ENCODE measurements at places on chromosomes 16 and 17.

DNA sequence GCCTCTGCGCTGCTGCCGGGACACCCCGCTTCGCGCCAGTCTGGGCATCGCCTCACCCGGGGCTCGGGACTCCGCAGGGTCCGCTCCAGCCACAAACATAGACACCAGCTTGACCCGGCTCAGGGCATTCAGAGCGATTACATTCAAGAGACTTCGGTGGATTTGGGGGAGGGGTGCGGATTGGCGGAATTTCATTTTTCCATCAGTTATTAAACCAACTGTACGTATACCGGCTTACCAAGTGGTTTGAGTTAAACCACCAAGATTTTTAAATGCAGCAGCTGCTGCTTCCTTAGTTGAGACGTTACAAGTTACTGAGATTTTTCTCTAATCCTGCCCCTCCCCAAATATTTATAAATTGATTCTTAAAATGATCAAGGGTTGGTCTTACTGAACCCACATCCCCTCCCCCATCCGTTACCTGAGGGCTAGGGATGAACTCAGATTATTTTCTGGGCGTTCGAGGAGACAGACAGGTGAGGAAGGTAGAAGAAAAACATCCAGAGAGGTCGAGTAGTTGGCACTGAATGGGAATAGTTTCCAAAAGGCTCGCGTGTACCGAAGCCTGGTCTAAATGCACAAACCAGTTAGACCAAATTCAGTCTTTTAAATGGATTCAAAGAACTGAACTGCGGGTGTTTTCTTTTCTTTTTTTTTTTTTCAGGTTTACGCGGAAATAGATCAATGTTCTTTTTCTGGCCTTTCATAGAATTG, 1.5 kb downstream of the CRHR1 start:
- DNase-seq, result no peak

DNA sequence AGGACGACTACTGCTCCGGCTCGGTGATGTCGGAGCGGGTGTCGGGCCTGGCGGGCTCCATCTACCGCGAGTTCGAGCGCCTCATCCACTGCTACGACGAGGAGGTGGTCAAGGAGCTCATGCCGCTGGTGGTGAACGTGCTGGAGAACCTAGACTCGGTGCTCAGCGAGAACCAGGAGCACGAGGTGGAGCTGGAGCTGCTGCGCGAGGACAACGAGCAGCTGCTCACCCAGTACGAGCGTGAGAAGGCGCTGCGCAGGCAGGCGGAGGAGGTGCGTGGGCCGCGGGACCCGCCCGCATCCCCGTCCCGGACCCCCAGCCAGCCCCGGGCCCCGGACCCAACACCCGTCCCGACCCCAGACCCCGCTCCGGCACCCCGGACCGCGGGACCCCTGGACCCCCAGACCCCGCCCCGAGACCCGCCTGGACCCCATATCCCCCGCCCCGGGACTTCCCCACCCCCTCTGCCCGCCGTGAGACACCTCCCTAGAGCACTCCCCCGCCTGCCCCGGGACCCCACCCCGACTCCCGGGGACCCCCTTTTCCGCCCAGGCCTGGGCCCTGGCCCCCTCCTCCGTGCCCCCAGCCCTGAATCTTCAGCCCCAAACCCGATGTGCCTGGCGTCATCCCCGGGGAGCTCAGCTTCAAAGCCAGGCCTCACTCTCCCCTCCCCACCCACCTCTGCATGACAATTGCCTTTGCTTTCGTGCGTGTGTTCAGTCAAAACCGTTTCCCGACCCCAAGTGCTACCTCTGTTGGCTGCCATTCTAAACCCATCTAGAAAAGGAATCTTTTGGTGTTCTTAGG, 594 bp downstream of the MAPK8IP3 start:
- DNase-seq, result no peak

- DNase-seq, result no peak
Observed at GRCh38 chr17:80119271-80119791, 17.9 kb downstream of the GAA start.

DNA sequence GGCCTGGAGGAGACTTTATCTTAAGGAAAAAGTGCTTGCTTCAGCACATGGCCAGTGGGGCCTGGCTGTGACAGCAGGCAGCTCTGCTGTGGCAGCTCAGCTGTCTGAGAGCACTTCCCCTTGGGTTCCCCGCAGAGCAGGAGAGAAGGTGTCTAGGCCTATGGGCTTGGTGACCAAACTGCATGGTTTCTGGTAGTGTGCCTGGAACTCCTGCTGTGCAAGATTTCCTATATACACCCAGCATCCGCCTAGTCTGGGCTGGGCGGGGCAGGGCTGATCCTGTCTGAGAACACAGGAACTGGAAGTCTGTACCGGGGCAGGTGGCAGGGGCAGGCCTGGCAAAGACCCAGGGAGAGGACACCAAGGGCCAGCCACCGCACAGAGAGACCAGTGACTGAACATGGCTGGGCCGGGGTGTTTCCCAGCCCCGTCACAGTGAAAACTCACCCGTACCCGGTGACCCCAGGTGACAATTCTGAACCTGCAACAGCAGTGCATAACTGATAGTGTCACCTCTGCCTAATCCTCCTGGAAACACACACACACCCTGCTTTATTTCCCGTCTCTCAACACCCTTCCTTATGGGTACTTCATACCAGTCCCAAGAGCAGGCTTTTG, 39.3 kb downstream of the CHD9 start:
- DNase-seq, result no peak

- no peak for DNase-seq
Observed at GRCh38 chr17:7867881-7868329, 10.1 kb downstream of the CYB5D1 start.

DNA sequence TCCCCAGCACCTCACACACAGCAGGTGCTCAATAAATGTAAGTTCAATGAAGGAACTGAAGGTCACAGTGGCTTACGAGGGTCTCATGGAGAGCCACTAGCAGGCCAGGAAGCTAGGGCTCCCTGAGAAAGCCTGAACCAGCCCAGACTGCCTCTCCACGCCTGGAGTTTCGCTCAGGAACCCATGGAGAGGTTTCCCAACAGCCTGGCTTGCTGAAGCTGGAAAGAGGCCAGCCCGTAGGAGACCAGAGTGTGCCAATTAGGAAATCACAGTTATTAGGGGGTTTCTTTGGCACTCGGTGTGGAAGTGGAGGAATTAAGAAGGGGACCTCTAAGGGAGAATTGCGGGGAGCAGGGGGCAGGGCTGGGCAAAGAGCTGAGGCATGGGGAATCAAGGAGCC, 36.3 kb upstream of the CACNG1 start:
- no peak for DNase-seq

GRCh38 chr16:78405833-78406232, 306.4 kb downstream of the WWOX start:
- no peak for DNase-seq

DNA sequence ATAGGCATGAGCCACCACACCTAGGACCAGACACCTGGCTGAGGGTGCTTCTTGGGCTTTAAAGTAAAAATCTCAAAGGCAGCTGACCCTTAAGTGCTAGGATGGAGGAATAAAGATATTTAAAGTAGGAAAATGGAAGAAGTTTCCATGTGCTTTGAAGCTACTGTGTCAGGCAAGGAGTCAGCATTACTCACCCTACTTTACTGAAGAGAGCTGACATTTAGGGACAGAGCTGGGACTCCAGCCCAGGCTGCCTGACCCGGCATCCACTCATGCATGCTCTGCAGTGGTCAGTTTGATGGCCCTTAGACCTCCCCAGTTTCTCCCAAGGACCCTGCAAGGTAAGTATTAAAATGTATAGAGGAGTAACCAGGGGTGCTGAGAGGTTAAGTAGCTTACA, 124.7 kb upstream of the PLCG2 start:
- no peak for DNase-seq

DNA sequence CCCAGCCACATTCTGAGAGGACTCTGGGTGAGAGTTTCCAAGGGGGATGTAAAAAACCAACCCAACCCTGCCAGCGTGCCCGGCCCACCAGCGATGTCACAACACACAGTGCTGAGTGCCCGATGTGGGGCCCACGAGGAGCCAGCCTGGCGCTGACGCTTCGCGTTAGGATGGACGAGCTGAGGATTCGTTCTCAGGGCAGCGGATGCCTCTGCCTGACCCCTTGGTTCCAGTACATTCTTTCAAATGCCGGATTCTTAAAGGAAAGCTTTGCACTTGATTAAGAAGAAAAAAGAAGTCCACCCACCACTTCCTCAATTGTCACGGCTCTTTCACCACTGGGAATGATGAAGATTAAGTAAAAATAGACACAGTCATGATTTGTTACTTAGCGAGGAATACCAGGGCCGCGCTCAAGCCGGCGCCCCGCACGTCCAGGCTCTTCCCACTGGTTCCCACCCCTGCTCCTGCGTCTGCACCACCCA, 79.4 kb downstream of the IRF8 start:
- no peak for DNase-seq

DNA sequence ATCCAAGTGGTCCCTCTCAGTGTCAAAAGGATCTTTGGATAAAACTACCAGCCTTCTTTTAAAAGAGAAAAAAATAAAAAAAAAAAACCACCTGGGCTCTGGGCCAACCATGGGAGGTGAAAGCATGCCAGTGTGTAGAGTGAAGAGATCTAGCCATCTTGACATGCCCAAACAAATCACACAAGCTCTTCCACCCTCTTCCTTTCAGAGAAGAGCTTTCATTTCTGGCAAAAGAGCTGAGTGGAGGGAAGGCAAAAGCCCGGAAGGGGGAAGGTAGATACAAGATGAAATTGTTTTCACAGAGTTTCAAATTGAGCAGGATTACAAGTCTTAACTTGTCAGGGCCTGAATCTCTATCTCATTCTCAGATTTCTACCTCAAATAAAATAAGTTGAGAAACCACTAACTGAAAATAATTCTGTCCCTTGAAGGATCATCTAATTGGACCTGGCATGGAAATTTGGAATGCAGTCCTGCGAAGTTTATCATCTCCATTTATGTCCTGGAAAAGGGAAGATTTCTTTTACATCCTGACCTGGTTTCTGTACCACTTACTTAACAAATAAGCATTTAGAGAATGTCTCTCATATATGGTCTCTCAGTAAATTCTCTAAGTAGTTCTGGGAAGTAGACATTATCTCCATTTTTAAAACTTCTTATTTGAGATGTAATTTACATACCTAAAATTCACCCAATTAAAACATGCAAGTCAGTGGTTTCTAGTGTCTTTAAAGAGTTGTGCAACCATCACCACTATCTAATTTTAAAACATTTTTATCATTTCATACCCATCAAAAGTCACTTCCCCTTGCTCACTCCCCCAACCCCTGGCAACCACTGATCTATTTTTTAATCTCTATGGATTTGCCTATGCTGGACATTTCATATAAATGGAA, 93.7 kb downstream of the TANGO6 start:
- no peak for DNase-seq

GRCh38 chr16:53982631-53983042, 278.7 kb downstream of the FTO start:
- no peak for DNase-seq

DNA sequence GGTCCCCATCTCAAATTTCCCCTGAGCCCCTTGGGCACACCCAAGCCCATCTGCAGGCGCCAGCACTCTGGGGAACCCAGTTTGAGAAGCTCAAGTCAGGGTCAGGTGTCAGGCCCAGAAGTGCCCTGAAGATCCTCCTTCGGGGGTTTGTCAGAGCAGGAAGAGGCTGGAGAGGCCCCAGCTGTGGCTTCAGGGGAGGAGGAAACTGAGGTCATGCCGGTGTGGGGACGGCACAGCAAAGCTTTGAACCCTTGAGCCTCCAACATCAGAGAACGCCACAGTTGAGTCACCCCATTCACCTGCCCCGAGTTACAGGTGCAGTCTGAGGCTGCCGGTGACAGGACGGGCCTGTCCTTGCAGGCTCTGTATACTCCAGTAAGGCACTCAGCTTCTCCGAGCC, 140.2 kb upstream of the CIBAR2 start:
- no peak for DNase-seq

DNA sequence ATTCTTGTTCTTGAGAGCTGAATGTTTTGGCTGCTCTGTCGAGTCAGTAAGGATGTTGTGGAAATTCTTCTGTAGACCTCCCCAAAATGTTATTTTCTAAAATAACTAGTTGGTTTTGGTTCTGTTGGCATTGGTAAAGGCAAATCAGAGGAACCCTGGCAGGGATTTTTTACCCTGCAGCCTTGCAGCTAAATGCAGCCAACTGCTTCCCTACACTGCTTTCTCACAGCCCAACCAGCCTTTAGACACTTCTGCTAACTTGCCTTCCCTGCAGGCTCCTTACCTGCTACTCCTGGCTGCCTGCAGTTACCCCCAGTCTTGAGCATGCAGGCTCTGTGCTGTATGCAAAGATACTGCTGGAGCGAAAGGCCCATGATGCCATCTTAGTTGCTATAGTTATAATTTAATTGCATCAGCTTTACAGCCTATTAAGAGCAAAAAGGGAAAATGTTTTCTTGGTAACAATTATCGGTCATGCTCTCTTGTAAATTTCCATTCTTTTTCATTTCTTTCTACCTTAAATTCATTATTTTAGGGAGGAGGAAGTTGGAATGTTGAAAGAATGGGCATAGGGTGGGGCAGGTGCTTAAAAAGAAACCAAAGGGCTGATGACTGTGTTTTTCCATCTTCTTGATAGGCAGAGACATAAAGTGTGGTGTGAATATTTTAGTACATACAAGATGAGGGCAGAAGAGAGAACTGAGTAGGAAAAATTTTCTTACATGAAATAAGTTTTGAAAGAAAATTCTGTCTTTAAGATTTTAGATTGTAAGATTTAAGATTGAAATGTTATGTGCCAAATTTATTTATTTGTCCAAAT, 20.0 kb downstream of the NUP93 start:
- DNase-seq, result no peak

GRCh38 chr16:75038036-75038858, 39.4 kb downstream of the ZNRF1 start:
- DNase-seq, result no peak

DNA sequence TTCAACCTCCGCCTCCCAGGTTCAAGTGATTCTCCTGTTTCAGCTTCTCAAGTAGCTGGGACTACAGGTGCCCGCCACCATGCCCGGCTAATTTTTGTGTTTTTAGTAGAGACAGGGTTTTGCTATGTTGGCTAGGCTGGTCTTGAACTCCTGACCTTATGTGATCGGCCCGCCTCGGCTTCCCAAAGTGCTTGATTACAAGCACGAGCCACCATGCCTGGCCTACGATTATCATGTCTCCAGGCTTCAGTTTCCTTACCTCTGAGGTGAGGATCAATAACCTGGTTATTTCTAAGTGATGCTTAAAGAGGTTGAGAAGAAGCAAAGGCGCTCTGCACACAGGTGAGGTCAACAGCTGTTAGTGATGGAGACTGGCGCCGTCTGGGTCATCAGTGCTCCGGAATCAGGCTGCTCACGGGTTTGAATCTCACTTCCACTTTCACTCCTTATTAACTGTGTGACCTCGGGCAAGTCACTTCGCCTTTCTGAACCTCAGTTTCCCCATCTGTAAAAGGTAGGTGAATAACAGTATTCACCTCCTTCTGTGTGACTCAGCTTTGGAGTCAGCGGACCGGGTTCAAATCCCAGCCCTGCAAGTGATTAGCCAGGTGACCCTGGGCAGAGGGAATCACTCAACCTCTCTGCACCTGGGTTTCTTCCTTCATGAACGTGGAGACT, 745 bp upstream of the ABCC1 start:
- DNase-seq, result no peak
